ENCODE measurements at places on chromosomes 3 and 15.

- no peak for DNase-seq
Measured at GRCh38 chr3:21466476-21466875, 284.5 kb downstream of the ZNF385D start.

DNA sequence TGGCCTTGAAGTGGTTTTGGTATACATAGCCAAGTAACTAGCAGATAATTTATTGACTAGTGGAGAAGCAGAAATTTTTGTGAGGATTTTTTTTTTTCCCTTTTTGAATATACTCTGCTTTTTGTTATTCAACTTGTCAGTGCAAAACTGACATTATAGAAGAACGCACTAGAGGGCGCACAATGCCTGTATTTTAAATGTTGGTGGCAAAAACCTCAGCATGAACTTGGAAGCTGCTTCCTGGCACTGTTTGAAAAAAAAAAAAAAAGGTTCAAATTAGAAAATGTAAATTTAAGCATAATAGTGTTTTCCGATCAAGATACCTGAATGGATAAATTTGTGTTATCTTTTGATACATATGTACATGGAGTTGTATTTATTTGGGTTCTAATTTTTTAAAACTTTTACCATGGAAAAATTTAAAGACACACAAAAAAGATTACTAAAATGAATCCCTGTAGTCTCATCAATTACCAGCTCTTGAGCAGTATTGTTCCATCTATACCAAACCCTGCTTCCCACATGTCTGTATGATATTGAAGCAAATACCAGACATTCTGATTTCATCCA, 56.0 kb downstream of the SLC25A26 start:
- DNase-seq: no peak

DNA sequence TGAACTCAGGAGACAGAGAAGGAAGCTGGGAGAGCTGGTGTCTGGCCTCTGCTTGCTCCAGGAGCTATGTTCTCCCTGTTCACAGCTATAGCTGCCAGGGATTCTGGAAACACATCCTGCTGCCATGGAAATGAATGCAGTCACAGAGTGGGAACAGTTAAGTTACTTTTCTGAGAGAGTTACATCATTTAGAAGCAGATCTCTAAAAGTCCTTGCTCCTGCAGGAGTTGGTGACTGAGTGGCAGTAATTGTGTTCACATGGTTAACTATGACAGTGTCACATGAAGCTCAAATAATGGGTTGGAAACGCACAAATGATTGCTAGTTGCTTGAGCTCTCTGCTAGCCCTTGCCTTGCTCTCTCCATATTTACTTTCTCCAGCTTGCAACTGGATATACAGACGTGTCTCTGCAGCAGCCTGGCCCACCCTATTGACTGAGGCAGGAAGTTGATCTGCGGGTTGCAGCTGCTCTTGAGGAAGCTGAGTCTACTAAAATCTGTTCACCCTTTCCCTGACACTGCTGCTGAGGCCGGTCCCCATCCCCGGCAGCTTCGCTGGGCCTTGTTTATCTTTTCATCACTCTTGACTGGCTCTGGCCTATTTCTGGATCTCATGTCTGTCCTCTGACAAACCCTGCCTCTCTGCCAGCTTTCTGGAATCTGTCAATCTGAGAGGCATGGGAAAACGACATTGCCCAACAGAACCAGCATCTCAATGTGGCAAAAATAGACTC, 16.7 kb upstream of the ISLR start:
- no peak for DNase-seq

DNA sequence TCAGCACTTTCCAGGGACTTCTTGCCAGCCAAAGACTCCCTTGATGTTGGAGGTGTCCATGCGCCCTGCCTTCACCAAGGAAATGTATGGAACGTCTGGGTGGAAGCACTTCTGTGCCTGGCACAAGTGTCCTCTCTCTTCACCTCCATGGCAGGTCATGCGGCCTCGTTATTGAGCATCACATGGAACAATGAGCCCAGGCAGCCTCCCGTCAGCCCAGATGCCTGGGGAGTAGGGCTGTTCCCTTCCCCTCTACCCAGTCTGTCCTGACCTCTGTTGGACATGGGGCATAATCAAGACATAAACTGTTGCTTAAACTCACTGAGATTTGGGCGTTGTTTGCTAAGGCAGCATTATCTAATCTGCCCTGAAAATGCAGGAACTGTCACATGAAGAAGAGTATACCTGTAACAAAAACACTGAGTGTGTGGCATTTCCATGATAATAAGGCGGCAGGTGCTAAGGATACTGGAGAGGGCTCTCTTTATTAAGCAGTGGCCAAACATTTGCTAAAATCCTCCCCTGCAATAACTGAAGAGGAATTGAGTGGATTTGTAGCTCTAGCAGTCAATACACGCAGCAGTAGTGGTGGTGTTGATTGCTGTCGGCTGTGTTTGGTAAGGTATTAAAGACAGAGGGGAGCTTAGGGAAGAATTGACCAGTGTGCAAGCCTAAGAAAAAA, 338.2 kb upstream of the ATP10A start:
- DNase-seq: no peak

DNA sequence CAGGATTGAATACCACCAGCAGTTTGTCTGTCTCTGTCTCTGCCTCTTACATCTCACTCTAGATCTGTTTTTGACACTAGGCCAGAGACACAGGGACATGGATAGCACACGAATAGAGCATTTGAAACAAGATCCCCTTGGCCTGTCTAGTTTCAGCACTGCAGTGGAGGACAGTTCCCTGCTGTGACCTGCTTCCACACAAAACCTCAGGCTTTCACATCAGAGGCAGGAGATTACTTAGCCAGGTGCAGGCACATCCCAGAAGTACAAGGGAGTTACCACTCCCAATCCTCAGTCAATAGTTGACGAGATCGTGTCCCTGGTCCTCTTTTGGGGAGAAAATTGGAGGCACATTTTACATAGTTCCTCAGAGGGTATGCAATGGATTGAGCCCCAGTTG, 34.0 kb upstream of the CCK start:
- DNase-seq: no peak

DNA sequence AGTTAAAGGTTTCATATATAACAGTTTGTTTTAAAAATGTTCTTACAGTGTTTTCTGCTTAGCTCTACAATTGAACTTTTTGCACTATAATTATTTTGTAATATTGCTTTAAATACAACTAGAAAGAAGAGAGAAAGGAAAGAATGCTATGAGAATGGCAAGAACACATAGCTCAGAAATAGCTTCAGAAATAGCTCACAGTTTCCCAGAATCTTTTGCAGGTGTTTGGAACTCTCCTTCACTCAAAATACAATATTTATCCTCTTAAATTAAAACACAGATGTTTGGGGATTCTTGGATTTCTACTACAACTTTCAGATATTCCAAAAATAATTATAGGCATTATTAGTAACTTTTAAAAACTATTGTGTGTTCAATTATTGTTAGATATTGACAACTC, 658.0 kb upstream of the DPPA4 start:
- DNase-seq: no peak

DNA sequence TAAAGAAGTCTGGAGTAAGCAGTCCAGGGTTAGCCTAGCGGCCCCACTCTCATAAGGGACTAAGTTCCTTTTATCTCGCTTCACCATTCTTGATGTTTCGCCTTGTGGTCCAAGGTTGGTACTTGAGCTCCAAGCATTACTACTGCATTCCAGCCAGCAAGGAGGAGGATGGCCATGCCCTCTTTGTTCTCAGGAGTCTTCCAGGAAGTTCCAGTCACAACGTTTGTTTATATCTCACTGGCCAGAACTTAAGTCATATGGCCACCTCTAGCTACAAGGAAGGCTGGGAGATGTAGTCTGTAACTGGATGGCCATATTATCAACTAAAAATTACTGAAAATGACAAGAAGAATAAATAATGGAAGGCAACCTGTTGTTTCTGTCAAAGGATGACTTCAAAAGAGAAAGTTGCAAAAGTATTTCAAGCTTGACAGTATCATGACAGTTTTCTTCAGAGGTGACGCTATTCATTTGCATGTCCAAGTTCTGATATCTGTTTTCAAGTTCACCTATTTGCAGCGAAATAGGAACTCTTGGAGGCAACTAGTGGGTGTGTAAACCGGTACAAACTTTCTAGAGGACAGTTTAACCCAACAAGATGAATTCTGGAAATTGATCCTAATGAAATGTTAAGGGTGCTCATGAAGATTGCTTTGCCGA, 118.6 kb downstream of the PGPEP1L start:
- DNase-seq: no peak
